Activated naive CD4-positive, alpha-beta T cell (primary cell): ENCODE measurements at places on chromosomes 6 and 20.

DNA sequence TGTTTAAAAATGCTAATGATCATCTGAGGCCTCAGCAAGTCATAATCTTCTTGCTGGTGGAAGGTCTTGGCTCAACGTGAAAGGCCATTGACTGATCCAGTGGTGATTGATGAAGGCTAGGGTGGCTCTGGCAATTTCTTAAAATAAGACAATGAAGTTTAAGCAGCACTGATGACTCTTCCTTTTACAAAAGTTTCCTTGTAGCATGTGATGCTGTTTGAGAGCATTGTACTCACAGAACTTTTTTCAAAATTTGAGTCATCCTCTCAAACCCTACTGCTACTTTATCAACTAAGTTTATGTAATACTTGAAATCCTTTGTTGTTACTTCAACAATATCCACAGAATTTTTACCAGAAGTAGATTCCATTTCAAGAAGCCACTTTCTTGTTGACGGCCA lies 382.3 kb downstream of the ESR1 start:
- no peak for DNase-seq

DNA sequence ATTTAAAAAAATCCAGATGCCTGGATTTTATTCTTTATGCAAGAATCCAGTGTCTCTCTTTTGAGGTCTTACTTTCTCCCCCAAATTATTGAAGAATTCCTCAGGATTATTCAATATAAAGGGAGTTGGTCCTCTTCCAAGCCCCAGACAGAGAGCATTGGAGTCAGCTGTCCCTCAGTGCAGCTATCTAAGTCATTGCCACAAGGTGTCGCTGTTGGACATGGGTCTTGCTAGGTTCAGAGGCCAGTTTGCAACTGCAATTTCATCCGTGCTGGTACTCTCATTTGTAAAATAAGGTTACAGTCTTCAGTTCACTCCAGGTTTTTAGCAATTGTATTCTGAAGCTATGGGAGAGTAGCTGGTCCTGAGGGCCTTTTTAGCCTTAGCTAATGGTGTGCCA lies 27.8 kb downstream of the CCN2 start:
- no peak for DNase-seq

GRCh38 chr20:23255716-23256385 lies 94.7 kb upstream of the NXT1 start:
- DNase-seq, result no peak

- no peak for DNase-seq
Measured at GRCh38 chr6:31568537-31568961, 3.5 kb upstream of the LTA start.

DNA sequence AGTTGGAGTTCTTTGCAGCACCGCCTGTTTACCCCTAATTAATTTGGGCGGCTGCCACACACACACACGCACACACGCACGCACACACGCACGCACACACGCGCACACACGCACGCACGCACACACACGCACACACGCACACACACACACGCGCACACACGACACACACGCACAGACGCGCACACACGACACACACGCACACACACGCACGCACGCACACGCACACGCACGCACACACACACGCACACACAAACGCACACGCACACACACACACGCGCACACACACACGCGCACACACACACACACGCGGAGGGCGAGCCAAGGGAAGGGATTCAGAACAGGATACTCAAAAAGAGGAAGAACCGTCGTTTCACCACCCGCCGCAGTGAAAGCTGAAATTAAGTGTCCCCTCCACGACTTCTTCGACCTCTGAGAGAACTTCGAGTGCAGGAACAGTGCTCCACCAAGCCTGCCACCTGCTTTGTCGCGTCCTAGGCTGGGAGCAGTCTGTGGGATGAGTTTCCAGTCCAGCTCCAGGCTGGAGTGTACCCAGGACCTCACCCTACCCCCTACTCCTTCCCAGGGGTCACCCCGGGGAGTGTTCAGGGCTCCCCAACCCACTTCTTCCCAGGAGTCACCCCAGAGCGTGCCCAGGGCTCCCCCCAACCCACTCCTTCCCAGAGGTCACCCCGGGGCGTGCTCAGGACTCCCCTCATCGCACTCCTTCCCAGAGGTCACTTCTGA lies 1.1 kb downstream of the RNASET2 start:
- DNase-seq, result no peak

DNA sequence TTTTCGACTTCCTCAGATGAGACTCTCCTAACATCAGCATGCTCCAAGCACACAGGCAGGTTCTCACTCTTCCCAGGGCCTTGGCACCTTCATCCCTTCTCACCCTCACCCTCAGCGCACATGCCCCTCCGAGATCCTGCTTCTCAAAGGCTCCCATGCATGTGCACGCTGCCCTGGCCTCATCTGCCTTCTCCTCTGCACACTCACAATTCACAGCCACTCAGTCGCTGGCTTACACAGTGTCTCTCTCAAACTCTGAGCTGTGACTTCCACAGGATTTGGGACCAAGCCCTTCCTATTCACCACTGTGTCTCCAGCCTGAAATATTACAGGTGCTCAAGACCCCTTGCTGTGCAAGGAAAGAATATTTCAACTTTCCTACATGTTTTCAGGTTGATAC lies 30.3 kb downstream of the WDR27 start:
- no peak for DNase-seq

DNA sequence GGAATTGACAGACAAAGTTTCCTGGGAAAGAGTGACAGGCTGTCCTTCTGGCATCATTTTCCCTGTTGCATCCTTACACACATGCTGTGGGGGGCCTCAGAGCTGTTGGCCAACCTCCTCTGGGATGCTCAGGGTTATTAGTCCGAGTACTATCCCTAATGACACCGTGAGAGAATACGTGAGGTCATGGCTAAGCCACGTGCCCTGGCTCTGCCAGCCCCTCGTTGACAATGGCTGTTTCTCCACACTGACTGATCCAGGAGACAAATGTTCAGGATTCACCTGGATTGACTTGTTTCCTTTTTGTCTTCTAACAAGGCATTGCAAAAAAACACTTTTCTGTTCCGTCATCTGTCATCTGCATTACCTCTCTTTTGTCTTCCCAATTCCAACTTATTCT lies 604.6 kb downstream of the TFAP2A start:
- DNase-seq, result no peak

DNA sequence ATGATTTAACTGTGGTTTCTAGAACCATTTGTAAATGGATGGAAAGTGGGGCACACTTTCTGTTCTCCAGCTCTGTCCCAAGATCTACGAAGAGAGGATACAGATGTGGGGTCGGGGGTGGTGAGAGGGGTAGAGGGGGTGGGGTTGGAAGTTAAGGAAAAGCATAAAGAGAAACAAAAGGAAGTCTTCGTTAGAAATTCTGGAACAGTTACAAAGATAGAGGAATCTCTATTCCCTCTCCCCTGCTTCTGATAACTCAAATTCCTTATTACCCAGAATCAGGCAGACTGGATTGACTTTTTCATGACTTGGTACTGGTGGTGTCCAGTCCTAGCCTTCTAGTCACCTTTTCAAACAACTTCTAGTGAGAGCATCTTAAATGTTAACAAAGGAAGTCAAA lies 4.9 kb downstream of the GCM1 start:
- no peak for DNase-seq

- DNase-seq, result no peak
Measured at GRCh38 chr6:89644864-89645263, 6.3 kb upstream of the LYRM2 start.

DNA sequence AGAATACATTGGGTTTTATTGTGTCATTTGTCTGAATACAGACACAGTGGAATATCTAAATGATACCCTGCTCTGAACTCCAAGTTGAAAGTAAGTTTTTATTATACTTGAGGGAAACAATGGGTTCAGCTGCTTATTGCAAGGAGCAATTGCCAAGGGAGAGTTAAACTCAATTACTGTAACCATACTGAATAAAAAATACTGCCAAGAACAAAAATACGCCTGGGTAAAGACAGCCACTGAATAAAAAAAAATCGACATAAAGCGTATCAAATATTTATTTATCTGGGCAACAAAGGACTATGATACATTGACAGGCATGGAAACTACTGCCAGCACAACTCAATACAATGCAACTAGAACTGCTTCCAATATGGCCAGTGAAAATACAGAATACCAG lies 18.1 kb downstream of the TFAP2A start:
- no peak for DNase-seq

GRCh38 chr6:125363039-125363823 lies 61.5 kb upstream of the HDDC2 start:
- no peak for DNase-seq

- no peak for DNase-seq
Measured at GRCh38 chr6:51335543-51335942, 516.9 kb downstream of the TFAP2B start.

DNA sequence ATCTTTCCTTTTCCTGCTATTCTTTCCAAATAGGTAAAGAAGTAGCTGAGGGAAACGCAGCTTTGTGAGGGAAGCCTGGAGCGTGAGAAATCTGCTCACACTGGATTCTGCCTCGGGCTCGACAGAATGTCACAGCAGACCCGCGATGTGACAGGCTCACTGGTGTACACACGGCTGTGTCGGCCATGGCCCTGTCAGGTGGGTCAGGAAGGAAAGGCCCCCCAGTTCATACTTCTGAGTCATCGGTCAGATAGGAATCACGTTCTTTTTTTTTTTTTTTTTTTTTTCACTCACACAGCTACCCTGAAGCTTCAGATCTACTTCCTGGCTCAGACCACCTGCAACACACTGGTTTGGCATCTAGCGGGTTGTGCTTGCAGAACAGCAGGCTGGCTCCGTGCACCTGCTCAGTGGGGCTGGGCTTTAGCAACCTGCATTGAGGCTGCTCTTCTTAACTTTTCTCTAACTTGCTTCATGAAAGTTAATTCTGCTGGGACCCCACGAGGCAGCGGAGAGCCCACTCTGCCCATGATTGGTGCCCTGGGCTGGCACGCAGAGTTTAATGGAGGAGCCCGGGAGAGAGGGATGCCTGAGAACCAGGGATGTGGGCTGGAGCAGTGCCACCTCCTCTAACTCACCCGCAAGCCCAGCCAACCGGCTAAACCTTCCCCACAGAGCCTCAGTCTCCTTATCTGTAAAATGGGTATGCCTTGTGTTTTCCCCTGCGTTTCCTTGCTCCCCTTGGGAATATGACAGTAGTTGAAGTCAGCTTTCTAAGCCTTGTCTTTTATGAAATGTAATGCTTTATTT lies 61.5 kb upstream of the FNDC1 start:
- DNase-seq, result no peak

- DNase-seq, result no peak
Measured at GRCh38 chr20:1841554-1842140, 53.6 kb upstream of the SIRPA start.

- DNase-seq, result no peak
Measured at GRCh38 chr20:19141998-19142397, 70.4 kb upstream of the SLC24A3 start.

GRCh38 chr6:75431379-75431778 lies 62.2 kb downstream of the FILIP1 start:
- DNase-seq, result no peak

DNA sequence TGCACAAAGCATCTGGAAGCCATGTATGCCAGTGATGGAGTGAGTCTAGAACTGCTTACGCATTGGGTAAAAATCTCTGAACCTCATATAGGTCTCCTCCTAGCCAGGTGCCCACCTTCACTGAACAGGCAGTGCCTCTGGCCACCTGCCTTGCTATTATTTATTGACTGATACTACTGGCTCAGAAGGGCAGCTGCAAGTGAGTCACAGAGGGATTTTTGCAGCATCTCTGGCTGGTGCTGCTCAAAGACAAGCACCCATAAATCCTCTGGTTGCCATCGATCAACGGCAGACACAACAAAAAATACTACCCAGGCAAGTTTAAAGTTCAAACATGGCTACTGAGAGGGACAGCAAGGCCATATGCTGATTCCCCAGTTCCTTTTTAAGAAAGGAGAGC lies 279.4 kb downstream of the UBE3D start:
- DNase-seq, result no peak

- DNase-seq, result no peak
Measured at GRCh38 chr6:8672882-8673281, 237.5 kb upstream of the SLC35B3 start.

GRCh38 chr20:4344670-4345069 lies 329.3 kb upstream of the RNF24 start:
- DNase-seq, result no peak

GRCh38 chr6:87902383-87902782 lies 145.3 kb upstream of the SPACA1 start:
- no peak for DNase-seq

- DNase-seq, result no peak
Measured at GRCh38 chr6:23522792-23523547, 603.0 kb upstream of the NRSN1 start.

GRCh38 chr6:15246666-15247499 lies 1.0 kb downstream of the JARID2 start:
- no peak for DNase-seq

GRCh38 chr20:5096463-5096862 lies 23.3 kb downstream of the PCNA start:
- no peak for DNase-seq

- DNase-seq, result no peak
Measured at GRCh38 chr6:52271852-52272460, 12.6 kb downstream of the MCM3 start.
